Immature natural killer cell (primary cell): ENCODE measurements at places on chromosomes 7 and 10. TPM values are rescaled to one million over a fixed set of nuclear protein-coding genes. Genes with fewer than 3 reads are reported as not detected.

DNA sequence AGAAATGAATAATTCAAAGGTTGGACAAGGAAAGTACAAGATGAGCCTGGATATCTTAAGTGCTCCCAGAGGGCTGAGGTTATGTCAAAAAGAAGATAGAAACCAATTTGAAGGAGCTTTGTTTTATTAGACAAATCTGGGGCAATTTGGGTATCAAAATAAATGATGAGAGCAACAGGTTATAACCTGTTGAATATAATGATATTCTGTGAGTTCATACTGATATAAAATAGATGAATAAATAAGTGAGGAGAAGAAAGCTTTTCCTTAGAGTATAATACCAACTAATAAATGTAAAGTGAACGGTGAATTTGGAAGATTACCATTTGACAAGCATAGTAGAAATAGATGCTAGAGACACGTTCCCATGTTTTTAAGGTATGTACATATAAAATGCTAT is 544.2 kb upstream of the ANKRD30A start:
- H3K27me3 ChIP-seq: no peaks in the 10 kb centered on the region
- no peak overlapping the region for H3K27ac ChIP-seq
- H3K36me3 ChIP-seq: no peaks in the 10 kb centered on the region
- no peak overlapping the region for H3K4me3 ChIP-seq
- DNase-seq: no peak

GRCh38 chr7:156518466-156518865 is 122.1 kb upstream of the RNF32 start:
- H3K36me3 ChIP-seq: no peaks in the 10 kb centered on the region
- no peak overlapping the region for H3K27ac ChIP-seq
- no peak overlapping the region for H3K4me3 ChIP-seq
- peaks cover 3% of the 10 kb centered on the region for H3K27me3 ChIP-seq

- H3K4me3 ChIP-seq: no peak overlapping the region
- H3K27me3 ChIP-seq: peaks cover 3% of the 10 kb centered on the region
- DNase-seq: no peak
- H3K4me1 ChIP-seq: no peaks in the 10 kb centered on the region
These were observed 247.3 kb downstream of the ETV1 start for GRCh38 chr7:13742126-13742525.

DNA sequence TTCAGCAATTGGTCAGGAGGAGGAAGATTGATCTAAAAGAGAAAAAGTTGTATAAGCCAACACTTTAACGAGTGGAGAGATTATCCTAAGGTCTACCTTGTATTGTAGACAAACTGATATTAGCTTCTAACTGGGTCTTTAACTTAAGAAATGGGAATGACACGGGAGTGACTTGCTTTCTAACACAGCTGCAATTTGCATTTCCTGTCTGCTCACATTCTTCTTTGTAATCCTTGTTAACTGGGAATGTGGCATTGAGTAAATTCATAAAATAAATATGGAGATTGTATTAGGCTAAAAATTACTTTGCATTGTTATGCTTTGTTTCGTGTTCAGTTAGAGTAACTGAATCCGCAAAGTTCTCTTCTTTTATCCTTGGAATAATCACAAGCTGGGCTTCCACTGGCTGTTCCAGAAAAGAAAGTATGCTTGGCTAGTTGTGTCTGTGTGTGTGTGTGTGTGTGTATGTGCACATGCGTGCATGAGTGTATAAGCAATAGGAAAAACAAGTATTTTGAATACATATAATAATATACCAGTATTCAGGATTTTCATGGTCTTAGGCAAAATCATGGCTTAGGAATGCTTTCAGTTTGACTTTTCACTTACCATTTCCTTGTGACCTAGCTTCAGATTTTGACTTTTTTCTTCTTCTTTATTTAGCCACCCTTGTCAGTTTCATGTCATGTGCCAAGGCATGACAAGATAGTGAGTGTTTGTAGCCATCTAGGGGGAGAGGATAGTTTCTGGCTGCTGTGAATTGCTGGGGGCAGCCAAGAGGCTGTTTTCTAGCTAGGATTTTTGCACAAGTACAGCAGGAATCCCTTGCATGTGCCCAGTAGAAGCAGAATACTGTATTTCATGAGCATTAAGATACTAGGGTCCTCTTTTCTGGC is 54.5 kb upstream of the FZD8 start:
- H3K36me3 ChIP-seq: no peaks in the 10 kb centered on the region
- no peak overlapping the region for H3K27ac ChIP-seq
- DNase-seq: no peak

GRCh38 chr10:111475720-111476119 is 398.9 kb downstream of the ADRA2A start:
- no peak for DNase-seq
- H3K4me1 ChIP-seq: no peaks in the 10 kb centered on the region
- no peaks in the 10 kb centered on the region for H3K27me3 ChIP-seq

DNA sequence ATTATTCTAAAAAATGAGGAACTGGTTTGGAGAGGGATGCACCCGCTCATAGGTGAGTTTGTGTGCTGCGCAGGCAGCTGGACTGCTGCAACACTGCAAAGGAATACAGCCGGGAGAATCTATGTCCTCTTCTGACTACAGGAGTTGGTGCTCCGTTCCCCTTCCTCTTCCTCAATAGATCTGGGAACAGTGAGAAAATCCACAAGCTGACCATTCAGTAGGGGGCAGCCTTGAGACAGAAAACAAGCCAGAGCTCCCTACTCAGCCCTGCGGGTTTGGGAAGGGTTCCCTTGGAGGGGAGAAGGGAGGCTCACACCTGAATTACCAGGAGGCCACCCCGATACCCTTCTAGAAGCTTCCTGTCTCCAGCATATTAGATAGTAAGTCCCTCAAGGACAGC is 87.3 kb upstream of the FOXI2 start:
- H3K27me3 ChIP-seq: peaks cover 13% of the 10 kb centered on the region
- no peak for DNase-seq
- no peak overlapping the region for H3K4me3 ChIP-seq
- H3K4me1 ChIP-seq: no peaks in the 10 kb centered on the region
- no peak overlapping the region for H3K27ac ChIP-seq

The TNKS2 gene
- polyA plus RNA-seq: 21.9 TPM

The ACTL6B gene
- not detected for polyA plus RNA-seq

The GRB10 gene
- not detected for polyA plus RNA-seq

The DNAJC2 gene
- 15.1 TPM for polyA plus RNA-seq

The OR6V1 gene
- not detected for polyA plus RNA-seq
